ENCODE measurements at places on chromosomes 5 and 9.

- DNase-seq, result no peak
Measured at GRCh38 chr5:177355868-177356168, 1.9 kb upstream of the RGS14 start.

- no peak for DNase-seq
Measured at GRCh38 chr9:98897745-98898144, 46.0 kb upstream of the COL15A1 start.

- DNase-seq, result no peak
Measured at GRCh38 chr5:14925326-14925725, 53.7 kb upstream of the ANKH start.

DNA sequence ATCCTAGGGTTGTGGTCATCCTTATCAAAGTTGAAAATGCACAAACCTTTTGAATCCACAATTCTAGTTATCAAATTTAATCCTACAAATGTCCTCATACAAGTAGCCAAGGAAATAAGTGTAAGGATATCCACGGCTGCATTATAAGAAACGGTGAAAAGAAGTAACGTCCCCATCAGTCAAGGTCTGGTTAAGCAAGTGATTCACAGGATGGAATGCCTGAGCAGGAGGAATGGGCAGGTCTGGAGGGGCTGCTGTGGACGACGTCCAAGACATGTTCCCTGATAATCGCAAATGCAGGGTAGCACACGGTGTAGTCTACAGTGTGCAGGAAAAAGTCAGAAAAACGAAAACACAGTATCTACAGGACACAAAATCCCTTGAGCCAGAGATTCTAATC lies 118.6 kb downstream of the ADAMTS2 start:
- no peak for DNase-seq

GRCh38 chr5:149614034-149614907 lies 33.0 kb downstream of the ARHGEF37 start:
- no peak for DNase-seq

- no peak for DNase-seq
Measured at GRCh38 chr9:129471201-129472019, 149.5 kb downstream of the C9orf50 start.

GRCh38 chr5:61280761-61281427 lies 51.2 kb upstream of the ZSWIM6 start:
- no peak for DNase-seq

DNA sequence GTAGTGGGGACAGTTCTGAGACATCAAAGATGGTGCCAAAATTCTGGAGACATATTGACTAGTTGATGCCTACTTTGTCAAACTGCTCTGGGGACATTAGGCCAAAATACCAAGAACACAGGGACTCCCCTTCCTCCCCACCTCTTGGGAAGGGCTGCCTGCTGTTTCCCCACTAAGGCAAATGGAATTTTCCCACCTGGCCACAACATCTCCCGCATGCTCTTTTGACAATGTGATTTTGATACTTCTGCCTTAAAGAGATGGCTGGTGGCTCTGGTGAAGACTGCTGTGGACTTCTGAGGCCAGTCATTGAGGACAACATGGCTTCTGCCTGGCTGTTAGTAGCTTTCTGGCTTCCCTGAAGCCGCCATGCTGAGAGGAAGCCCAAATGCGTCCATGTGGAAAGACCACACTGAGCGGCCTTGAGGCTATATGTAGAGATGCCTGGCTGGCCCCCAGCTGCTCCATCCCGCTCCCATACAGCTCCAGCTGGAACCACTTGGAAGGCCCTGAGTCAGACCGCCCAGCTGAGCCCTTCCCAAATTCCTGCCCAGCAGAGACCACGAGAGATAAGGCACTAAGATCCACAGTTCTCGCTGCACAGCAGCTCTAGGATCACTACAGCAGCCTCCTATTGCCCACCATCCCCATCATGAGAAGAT lies 226.7 kb downstream of the SYK start:
- no peak for DNase-seq

DNA sequence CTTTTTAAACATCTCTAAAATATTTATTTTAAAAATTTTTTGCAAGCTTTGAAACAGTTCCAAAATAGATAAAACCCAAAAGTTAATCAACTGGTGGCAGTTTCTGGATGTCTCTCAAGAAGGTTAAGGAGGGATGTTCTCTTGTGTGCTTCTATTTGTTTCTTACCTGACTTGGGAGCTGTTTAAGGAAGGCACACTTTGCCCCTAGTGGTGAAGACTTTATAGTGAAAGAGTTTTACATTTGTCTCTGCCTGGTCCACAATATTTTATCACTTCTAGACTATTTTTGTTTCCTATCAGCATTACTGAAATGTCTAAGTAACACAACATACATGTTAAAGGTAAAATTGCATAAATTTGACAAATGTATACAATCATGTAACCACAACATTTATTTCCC lies 552.8 kb downstream of the SEMA5A start:
- DNase-seq, result no peak

DNA sequence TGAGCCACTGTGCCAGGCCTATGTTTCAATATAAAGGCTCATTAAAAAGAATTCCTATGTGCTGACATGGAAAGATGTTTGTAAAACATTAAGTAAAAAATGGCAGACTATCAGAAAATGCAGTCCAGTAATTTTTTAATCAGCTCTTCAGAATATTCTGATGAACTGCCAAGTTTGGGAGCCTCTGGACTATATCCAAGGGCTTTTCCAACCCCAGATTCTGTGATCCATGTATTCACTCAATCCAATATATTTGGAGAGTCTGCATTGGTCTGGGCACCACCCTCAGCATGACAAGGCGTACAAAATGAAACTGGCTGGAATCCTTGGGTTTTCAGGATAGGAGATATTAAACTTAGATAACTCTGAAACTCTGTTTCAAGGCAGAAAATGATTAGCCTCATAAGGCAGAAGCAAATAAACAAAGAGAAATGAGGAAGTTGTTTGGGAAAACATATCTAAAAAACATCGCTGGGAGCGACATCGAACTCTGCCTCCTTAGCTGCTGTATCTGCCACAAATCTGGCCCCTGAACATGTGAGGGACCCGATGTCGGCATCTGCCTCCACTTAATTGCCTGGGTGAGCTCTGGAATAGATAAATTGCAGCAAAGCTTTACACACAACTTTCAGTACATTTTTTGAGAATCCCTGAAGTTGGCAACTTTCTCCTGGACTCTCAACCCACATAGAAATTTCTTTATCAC lies 14.4 kb downstream of the PDE6A start:
- no peak for DNase-seq

DNA sequence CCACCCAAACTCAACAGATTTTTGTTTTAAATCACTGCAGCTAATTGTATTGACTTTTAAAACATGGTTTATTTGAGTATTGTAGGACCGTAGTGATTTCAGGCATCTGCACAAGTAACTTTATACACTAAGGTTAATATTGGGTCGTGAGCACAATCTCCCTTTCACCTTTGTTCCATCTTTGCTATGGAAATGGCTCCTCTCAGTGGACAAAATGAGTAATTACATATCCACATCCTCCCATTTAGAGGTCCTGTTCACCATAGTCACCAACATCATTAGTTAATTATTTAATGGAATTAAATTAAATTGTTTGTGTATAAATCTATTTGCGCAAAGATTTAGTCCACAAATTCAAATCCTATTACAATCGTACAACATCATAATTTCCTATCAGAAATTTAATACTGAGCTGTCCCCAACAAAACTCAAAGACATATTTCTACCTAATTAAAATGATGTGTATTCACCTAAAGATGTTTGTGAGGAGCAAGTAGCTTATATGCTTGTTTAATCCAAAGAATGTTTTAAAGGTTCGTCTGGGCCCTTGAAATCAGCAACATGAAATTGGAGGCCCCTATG lies 173.0 kb upstream of the DAPK1 start:
- DNase-seq, result peak; percentile 54

DNA sequence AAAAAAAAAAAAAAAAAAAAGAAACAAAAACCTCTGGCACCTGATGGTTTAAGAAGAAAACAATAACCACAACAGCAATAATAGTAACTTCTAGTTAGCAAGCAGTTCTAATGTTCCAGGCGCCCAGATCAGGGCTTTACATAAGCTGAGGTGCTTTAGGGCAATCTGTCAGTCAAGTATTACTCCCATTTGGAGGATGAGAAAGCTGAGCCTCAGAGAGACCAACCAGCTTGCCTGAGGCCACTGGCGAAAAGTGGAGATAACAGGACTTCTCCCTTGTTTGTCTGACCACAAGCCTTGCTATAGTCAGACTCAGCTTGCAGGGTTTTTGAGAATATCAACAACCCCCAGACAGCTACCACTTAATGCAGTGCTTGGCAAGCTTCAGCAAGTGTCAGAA lies 83.5 kb upstream of the BOD1 start:
- no peak for DNase-seq

- no peak for DNase-seq
Measured at GRCh38 chr9:35940458-35941407, 17.2 kb downstream of the OR2S2 start.

- no peak for DNase-seq
Measured at GRCh38 chr9:33155393-33155792, 11.7 kb downstream of the B4GALT1 start.

DNA sequence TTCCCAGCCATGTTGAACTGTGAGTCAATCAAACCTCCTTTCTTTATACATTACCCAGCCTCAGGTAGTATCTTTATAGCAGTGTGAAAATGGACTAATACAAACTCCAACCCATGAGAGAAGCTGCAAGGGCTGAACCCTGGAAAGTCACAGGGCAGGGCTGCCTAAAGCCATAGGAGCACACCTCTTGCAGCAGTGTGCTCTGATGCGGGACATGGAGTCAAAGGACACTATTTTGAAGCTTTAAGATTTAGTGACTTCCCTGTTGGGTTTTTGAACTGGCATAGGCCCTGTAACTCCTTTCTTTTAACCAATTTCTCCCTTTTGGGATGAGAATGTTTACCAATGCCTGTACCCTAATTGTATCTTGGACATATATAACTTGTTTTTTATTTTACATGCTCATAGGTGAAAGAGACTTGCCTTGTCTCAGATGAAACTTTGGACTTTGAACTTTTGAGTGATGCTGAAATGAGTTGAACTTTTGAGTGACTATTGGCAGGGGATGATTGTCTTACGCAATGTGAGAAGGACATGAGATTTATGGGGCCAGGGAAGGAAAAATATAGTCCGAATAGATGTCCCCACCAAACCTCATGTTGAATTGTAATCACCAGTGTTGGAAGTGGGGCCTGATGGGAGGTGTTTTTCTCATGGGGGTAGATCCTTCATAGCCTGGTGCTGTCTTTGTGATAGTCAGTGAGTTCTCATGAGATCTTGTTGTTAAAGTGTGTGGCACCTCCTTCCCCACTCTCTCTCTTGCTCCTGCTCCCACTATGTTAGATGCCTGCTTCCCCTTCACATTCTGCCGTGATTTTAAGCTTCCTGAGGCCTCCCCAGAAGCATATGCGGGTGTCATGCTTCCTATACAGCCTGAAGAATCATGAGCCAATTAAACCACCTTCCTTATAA lies 159.5 kb upstream of the SPEF2 start:
- no peak for DNase-seq

- no peak for DNase-seq
Measured at GRCh38 chr5:119284031-119284430, 71.8 kb upstream of the TNFAIP8 start.

GRCh38 chr9:16623989-16624743 lies 246.3 kb downstream of the BNC2 start:
- no peak for DNase-seq

GRCh38 chr9:11471321-11471720 lies 858.5 kb upstream of the PTPRD start:
- no peak for DNase-seq

GRCh38 chr5:83085106-83085505 lies 7.8 kb downstream of the XRCC4 start:
- DNase-seq, result no peak

GRCh38 chr5:81554647-81555046 lies 160.7 kb upstream of the ACOT12 start:
- DNase-seq, result no peak

DNA sequence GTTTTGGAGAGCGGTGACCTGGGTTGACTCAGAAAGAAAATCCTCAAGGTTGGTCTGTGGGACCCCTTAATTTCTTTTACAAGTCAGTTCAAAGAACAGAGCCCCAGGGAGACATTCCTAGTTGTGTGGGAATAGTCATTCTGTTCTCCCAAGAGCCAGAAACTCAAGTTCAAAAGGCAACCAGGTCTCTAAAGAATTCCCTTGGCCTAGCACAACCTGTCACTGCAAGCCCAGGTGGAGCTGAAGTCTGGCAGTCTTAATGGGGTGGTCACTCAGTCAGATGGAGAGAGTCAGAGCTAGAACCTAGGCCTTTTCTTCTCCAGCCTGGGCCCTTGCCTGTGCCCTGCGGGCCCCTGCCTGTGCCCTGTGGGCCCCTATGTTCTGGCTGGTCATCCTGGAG lies 37.5 kb upstream of the CDKN2AIPNL start:
- no peak for DNase-seq

DNA sequence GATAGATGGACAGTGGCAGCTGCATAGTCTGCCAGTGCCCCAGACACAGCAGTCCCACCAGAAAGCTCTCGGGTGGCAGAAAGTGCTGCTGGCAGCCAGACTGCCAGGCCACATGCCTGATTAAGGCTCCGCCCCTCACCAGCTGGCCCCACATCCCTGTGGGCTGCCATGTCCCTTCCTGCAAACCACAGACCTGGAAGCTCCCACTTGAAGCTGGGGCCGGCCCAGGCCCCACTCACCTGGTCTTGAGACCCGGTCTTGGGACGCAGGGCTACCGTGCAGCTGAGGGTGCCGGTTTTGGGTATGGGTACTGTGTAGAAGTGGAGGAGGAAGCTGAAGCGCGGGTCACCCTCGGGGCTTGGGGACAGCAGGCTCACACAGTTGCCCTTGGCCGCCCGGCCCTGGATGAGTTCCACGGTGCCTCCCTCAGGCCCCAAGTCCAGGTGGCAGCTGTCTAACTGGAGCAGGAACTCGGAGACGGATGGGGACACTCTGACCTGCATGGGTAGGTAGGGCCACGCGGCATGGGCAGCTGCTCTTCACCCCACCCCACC lies 15.3 kb downstream of the FPGS start:
- no peak for DNase-seq

- DNase-seq, result no peak
Measured at GRCh38 chr5:32443145-32443540, 1.4 kb downstream of the ZFR start.

GRCh38 chr5:40630126-40630525 lies 49.6 kb upstream of the PTGER4 start:
- no peak for DNase-seq

- no peak for DNase-seq
Measured at GRCh38 chr9:28177142-28177541, 603.9 kb upstream of the C9orf72 start.

DNA sequence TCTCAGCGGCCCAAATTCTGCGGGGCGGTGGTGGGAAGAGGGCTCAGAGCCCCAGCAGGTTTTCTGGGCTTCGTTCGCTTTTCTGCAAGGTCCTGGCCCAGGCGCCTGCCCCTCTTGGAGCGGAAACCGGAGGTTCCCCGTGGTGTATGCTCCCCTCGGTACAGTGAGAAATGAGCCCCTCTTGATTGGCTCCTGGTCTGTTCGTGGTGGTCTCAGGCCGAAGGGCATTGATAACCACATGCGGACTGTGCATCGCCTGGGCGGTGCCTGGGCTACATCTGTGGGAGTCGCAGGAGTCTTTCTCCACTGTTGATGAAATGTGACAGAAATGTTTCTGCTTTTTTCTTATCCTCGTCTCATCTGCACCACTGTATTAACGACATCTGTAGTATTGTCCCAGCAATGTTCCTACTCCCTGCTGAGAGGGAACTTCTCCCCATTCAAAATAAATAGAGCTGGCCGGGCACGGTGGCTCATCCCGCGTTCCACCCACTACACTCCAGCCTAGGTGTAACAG lies 682 bp downstream of the MAN1B1 start:
- DNase-seq, result no peak

- no peak for DNase-seq
Measured at GRCh38 chr5:65858316-65858715, 68.1 kb upstream of the ERBIN start.

- DNase-seq, result no peak
Measured at GRCh38 chr5:35004200-35004599, 43.5 kb downstream of the AGXT2 start.
